ENCODE measurements at places on chromosomes 12 and 14.

- no peak for DNase-seq
Measured at GRCh38 chr14:52875707-52876106, 75.1 kb downstream of the FERMT2 start.

DNA sequence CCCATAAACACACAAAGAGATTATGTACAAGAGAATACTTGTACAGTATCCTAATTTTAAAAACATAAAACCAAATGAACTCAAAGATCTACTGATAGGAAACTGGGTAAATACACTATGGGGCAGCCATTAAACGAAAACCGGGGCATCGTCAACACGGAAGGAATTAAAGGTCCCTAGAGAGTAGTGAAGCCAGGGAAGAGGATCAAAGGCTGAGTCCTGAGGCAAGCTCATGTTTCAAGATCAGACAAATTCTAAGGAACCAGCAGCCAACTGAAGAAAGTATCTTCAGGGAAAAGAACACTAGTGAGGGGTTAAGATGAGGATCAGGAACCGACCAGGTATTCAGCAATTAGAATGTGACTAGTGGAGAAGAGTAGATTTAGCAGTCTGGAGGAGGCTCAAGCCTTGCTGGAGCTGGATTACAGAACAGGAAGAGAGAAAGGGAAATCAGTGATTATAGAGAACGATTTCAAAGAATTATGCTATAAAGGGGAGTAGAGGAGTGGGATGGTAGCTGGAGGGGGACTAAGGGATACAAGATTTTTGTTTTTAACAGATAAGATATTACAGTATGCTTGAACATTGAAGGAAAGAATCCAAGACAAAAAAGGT, 23.7 kb downstream of the SEL1L start:
- DNase-seq = no peak

GRCh38 chr14:68677476-68677875, 115.4 kb downstream of the ZFP36L1 start:
- no peak for DNase-seq

- DNase-seq = no peak
Measured at GRCh38 chr12:104243551-104243950, 28.0 kb downstream of the TXNRD1 start.

GRCh38 chr14:52391881-52392615, 77.9 kb downstream of the PTGER2 start:
- no peak for DNase-seq

DNA sequence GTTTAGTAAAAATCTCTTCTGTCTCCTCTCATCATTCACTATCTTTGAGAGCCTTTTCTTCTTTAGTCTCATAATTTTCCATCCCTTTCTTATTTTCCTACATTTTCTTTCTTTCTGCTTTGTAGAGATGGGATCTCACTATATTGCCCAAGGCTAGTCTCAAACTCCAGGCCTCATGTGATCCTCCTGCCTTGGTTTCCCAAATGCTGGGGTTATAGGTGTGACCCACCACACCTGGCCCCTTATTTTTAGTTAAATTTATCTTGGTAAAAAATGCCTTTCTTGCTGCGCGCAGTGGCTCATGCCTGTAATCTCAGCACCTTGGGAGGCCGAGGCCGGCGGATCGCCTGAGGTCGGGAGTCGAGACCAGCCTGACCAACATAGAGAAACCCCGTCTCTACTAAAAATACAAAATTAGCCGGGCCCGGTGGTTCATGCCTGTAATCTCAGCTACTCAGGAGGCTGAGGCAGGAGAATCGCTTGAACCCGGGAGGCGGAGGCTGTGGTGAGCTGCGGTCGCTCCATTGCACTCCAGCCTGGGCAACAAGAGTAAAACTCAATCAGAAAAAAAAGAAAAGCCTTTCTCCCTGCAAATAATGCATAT, 996 bp downstream of the SLC2A3 start:
- no peak for DNase-seq

DNA sequence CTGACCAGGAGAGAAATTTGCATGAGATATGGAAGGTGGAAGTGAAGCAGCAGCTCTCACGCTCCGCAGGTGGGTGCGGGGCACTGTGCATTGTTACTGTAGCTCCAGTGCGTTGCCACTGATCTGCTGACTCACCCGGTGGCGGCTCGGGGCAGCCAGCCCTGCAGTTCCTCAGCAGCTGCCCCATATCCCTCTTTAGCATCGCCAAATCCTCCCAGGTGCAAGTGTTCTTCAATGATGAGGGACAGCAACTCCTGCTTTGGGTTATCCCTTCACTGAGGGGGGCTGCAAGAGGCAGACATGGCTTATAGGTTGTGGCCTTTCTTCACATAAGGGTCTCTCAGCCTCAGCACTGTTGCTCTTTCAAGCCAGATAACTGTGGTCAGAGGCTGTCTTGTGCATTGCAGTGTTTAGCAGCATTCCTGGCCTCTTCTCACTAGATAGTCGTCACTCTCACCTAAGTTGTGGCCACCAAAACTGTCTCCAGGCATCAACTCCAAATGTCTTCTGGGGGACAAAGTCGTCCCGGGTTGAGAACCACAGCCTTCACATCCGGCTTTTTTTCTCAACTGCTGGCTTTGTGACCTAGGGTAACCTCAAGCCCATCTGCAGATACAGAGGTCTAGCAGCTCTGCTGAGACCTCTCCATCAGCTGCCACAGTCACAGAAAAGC, 180.8 kb downstream of the EFCAB11 start:
- DNase-seq = peak; percentile 30

DNA sequence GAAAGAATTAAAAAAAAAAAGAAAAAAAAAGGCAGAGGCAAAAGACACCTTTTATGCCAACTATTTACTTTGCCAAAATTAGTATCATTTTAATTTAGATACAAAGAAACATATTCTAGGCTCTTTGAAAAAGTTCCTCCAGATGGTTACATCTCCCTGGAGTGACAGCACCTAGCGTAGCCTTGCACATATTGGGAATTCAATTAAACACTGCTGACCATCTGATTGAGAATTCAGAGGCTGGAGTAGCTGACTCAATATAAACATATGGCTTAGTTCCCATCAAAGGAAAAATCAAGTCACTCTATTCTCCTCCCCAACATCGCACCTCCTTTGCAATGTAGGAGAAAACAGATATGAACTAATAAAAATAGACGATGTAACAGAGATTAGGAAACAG, 36.4 kb downstream of the ANKS1B start:
- no peak for DNase-seq

DNA sequence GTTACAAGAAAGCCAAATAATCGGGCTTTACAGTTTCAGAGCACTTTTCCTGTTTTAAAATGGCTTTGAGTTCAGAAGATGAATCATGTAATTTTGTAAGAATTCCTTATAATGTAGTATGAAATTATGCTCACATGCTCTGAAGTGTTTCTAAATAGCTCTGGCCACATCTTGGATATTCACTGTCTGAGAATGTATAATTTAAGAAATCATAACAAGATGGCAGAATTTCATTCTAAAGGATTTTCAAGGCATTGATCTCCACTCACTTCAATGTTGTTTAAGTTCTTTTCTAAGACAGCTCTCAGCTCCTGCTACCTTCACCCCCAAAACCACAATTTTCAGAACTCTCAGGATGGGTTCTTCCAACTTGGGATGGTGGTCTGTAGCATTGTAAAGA, 180.1 kb downstream of the DACT1 start:
- DNase-seq = no peak

GRCh38 chr14:102086709-102086971, 204 bp downstream of the HSP90AA1 start:
- DNase-seq = no peak

GRCh38 chr14:39467889-39468524, 35.8 kb upstream of the FBXO33 start:
- no peak for DNase-seq

GRCh38 chr14:81889529-81889928, 355.9 kb upstream of the SEL1L start:
- DNase-seq = no peak

DNA sequence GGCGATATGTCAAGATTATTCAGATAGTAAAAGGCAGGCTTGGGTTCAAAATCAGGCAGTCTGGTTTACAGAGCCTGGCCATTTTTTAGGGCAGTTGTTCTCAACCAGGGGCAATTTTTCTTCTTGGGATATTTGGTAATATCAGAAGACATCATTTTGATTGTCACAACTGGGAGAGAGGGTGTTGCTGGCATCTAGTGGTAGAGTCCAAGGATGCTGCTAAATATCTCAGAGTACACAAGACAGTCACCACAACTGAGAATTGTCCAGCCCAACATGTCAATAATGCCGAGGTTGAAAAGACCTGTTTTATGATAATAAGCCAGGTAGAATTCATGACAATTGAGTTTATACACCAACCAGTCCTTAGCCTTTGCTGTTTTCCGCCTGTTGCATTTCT, 733.9 kb downstream of the NRXN3 start:
- DNase-seq = no peak

DNA sequence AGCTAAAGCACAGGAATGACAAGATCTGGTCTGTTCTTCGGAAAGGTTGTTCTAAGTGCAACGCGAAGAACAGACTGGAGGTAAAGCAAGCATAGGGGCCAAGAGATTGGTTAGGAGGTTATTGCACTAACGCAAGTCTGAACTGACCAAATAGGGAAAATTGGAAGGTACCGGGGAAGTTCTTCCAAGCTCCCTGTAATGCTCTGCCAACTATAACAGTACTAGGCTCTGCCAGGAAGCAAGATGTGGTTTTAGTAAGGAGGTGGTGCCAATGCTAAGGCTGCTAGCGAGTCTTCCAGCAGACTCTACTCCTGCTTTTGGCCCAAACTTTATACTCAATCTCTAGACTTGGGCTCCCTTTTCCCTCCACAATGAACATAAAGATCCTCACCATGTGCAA, 138.6 kb downstream of the PAWR start:
- DNase-seq = no peak

GRCh38 chr12:49923880-49924556, 20.3 kb upstream of the FAIM2 start:
- DNase-seq = no peak

DNA sequence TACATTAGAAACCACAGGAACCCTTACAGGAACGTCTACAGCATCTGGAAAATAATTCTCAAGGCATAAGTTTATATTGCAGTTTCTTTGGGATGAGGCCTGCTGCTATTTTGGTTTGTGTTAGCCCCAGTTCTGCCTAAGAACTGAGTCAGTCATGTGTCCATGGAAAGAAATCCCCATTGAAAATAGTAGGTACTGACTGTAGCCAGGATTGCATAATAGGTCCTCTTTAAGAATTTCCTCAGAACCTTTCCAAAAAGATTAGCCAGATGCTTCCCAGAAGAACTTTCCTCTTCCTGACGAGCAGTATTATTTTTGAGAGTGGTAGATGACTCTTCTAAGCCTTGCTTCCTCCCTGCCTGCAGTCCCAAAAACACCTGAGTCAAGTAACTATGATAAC, 52.6 kb downstream of the RASSF8 start:
- DNase-seq = no peak

DNA sequence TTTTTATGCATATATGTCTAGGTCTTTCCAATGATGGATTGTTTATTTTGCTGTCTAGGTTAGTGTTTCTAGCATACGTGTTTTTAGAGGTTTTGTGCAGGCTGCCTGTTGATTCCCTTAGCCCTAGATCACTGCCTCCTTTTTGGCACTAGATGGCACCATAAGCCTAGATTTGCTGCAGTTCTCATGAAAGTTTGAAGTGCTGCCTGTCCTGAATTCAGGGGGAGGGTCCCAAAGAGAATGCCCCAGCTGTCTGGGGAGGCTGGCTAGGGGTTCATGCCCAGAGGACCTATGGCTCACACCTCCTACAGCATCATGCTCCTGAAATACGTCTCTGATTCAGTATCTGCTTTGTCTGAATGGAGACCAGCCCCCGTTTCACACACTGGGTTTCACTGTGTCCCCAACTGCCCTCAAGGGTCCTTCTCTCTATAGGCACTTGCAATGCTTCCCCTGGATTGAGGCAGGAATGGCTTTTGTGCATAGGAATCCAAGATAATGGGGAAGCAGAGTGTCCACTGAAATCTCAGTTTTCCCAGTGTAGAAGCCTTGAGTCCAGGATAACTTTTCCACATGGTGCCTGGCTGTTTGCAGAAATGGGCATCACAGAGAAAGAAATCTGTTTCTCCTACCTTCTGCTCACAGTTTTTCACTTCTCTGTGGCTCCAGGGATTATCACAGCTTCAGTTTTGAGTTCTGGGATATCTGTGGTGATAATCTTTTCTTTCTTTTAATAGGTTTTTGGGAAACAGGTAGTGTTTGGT, 14.2 kb upstream of the TXNRD1 start:
- DNase-seq = peak; percentile 7

All from stimulated activated CD8-positive, alpha-beta memory T cell treated with anti-CD3 and anti-CD28 coated beads, Interleukin-4, amount 100 ng/mL, for 4 hours (primary cell).